ENCODE measurements at places on chromosomes 1 and 21. TPM values are rescaled to one million over a fixed set of nuclear protein-coding genes. Genes with fewer than 3 reads are reported as not detected.

OR2T2 gene
- total RNA-seq, result not detected

NECAP2 gene
- 28.1 TPM for total RNA-seq

SERPINC1 gene
- total RNA-seq, result 0.59 TPM

- H3K27ac ChIP-seq, result no peak overlapping the region
- no peaks in the 10 kb centered on the region for H3K27me3 ChIP-seq
These were observed 17.0 kb downstream of the RBP7 start for GRCh38 chr1:10014016-10014415.

DNA sequence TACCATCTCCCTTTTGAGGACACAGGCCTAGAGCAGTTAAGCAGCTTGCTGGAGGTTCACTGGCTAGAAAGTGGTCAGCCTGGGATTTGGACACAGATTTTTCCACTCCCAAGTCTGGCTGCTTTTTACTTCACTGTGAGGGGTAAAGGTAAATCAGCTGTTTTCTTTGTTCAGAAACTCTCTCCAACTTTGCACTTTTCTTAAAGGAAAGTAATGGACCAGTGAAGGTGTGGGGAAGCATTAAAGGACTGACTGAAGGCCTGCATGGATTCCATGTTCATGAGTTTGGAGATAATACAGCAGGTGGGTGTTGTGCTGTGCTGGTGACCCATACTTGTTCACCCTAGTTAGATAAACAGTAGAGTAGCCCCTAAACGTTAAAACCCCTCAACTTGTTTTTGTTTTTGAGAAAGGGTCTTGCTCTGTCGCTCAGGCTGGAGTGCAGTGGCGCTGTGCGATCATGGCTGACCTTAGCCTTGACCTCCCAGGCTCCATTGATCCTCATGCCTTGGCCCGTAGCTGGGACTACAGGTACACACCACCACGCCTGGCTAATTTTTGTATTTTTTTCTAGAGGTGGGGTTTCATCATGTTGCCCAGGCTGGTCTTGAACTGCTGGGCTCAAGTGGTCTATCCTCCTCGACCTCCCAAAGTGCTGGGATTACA lies 4.2 kb downstream of the SOD1 start:
- no peak for DNase-seq
- H3K4me1 ChIP-seq, result peaks cover 9% of the 10 kb centered on the region
- no peak overlapping the region for H3K4me3 ChIP-seq
- no peaks in the 10 kb centered on the region for H3K27me3 ChIP-seq
- no peak overlapping the region for H3K27ac ChIP-seq

DNA sequence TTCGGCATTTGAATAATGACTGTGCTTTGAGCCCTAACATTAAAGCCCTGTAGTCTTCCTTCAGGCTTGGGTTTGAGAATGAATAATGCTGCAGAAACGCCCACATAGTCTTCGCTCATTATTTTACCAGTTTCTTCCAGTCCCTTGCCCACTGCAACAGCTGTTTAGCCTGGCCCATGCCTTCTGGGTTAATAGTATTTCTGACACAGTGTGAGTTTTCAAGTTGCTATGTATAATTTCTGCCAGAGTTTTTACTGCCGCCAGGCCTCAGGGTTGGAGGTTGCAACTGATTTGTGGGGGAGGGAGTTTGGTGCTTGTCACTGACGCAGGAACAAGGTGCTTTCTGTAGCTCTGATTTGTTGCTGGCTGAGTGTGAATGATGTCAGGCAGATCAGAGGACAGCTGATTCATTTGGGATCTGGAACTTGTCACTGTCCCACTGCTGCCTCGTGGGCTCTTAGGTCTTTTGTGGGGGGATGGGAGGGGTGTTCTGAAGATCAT lies 109.8 kb downstream of the MAST2 start:
- no peaks in the 10 kb centered on the region for H3K4me1 ChIP-seq
- no peak overlapping the region for H3K4me3 ChIP-seq
- no peaks in the 10 kb centered on the region for H3K36me3 ChIP-seq
- H3K27ac ChIP-seq, result no peak overlapping the region

DNA sequence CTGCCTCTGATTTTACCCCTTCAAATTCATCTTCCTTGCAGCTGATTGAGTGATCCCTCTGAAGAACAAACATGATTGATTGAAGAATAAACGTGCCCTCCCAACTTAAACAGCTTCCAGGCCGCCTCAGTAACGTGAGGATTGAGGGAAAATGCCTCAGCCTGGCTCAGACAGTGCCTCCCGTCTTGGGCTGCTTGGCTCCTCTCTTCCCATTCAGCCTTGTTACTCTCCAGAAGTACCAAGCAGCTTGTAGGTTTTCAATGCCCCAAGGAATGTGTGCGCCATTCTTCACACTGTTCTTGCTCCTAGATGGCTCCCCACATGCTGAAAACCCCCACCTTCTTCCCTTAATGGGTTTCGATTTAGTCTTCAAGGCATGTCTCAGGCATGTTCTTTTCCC lies 51.8 kb downstream of the ST6GALNAC5 start:
- H3K4me3 ChIP-seq, result no peak overlapping the region
- H3K27ac ChIP-seq, result no peak overlapping the region
- no peak for DNase-seq
- peaks cover 13% of the 10 kb centered on the region for H3K27me3 ChIP-seq

DNA sequence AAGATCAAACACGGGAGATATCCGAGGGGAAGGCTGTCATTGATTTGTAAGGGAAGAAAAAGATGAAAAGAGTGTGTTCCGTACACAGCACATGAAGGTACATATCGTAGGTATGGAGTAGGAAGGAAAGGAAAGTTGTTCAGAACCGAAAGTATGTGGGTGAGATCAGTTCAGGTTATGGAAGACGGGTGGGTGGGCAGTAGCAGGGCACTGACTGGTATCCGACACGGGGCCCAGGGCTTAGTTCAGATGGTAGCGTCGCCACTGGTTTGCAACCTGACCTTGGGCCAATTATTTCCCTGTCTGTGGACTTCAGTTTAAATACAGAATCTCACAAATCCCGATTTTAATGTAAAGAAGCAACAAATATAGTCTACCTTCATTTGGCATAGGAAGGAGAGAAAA lies 27.8 kb upstream of the A3GALT2 start:
- H3K4me3 ChIP-seq, result peak overlapping the region; percentile 81
- no peaks in the 10 kb centered on the region for H3K27me3 ChIP-seq
- H3K27ac ChIP-seq, result peak overlapping the region; percentile 81
- H3K36me3 ChIP-seq, result peaks cover 52% of the 10 kb centered on the region

DNA sequence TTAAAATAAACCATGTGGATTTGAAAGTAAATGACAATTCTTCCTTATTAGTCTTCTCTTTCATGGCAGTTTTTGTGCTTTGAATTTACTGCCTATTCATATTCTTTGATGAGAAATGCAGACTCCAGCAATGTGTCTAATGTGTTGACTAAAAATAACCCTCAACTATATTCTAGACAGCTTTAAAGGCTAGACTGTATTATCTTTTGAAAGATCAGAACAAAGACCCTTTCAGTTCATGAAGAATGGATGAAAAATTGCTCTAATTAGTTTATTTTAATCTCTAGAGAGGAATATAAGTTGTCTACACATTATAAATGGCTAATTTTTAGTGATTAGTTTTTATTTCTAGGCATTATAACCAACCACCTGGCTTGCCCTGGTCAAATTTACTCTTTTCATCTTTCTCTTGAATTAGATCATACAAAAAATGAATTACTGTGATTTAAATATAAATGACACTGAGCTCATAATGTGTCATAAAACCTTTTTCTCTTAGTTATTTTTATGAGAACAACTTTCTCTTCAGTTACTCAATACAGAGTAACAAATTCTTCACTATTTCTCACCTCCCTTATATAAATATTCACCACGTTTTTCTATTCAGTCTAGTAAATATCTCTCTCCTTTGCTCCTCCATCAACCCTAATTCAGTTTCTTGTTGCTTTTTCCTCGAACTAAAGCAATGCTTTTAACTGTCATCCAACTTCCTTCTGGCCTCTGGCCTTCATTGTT lies 428.5 kb upstream of the TMPRSS15 start:
- H3K4me3 ChIP-seq, result no peak overlapping the region
- H3K4me1 ChIP-seq, result no peaks in the 10 kb centered on the region
- H3K27me3 ChIP-seq, result no peaks in the 10 kb centered on the region

DNA sequence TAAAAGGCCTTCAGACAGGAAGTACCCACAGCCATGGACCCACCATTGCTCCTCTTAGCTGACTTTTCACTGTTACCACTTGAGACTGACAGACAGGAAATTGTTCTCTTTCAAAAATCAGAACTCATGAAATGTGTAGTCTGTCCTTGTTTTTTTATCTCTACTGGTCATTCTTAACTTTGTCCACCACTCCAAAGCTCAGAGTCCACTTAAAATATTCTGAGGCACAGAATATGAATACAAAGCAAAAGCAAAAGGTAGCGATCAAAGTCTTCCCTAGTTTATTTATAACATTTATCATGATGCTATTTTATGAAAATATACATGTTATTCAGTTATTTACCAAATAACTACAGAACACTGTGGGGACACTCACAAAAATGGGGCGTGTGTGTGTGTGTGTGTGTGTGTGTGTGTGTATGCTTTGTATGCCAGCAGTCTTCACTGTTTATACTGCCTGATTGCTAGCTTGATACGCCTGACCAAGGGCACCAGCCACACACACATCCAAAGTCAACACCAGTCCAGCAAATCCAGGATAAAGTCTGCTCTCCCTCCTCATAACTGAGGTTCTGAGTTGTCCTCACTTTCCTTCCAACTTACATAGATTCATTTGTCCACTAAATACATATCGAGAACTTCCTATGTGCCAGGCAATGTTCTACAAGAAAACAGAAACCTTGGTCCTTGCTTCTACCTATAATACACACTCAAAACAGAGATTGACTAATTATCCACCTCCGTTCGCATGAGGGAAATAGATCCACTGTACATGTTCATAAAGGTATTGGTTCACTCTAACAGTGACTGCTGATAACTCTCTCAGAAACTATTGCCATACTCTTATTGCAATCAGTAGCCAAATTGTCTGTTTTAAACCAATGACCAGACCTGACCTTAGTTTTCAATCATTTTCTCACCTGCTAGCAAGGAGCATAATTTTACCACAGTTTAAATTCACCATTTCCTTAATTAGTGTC lies 79.4 kb downstream of the ERICH3 start:
- no peak overlapping the region for H3K27ac ChIP-seq
- H3K4me1 ChIP-seq, result no peaks in the 10 kb centered on the region
- no peak for DNase-seq
